ENCODE measurements at places on chromosomes 13 and 19.
A peak's percentile ranks its signal among the peaks of the same experiment; 100 is the strongest.

DNA sequence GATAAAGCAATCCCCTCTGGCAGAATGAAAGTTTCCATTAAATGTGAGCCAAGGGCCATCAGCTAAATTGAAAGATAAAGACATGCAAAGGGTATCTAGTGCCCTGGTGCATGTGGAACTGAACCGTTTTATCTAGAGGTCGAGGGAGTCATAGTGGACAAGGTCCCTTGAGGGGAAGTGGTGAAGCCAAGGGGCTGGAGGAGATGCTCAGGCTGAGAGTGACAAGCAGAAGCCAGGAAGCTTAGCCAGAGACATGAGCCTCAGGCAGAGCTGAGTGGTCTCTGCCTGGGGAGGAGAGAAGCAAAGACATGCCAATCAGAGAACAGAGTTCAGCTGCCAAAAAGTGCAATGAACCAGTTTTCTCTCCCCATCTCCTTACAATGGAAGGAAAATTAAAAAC, 68.1 kb upstream of the SLC10A2 start:
- no peak for DNase-seq

DNA sequence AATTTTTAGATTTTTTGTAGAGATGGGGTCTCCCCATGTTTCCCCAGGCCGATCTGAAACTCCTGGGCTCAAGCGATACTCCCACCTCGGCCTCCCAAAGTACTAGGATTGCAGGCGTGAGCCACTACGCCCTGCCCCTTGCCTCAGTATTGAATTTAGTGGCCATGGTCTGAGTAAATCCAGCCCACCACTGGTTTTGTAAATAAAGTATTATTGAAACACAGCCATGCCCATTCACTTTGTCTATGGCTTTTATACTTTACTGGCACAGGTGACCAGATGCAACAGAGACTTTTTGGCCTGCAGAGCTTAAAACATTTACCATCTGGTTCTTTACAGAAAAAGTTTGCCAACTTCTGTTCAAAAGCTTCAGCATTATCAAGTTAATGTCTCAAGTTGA, 143.8 kb downstream of the PTPRS start:
- no peak for DNase-seq

DNA sequence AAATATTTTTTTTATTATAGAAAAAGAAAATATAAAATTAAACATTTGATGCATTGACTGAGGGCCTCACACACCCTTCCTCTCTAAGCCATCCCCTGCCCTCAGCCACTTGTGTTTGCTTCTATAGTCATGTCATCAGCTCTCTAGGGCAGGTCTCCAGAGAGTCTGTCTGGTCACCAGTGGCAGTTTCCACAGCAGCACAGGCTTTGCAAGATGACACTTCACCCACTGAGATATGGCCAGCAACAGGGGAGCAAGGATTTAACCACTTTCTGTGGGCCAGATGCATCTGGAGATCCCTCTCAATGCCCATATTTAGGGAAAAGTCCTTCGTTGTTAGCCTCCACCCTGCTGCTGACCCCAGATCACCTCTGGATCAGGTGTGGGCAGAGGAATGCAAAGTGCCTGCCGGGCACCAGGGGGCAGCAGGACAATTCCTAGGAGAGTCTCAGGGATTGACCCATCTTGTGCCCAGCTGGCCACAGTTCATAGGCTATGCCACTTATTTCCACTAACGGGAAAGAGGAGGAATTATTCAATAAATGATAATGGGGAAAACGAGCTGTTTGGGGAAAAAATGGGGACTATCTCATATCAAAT, 4.8 kb downstream of the ABCC4 start:
- DNase-seq: no peak

DNA sequence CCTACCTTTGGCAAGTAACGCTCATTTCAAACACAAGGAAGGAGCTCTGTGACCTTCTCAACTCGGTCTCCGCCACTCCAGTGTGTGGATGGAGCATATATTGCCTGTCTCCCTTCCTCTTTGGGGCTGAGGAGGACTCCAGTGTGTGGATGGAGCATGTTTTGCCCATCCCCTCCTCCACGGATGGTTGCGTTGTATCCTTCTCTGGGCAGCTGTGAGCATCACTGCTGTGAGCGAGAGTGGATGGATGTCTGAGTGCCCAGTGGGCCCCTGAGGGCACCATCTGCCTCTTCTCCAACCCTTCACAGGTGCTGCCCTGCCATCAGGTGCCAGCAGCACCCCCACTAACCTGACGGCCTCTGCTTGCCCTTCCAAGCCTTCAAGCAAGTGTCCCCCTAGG, 186.2 kb downstream of the TEX29 start:
- DNase-seq: no peak

DNA sequence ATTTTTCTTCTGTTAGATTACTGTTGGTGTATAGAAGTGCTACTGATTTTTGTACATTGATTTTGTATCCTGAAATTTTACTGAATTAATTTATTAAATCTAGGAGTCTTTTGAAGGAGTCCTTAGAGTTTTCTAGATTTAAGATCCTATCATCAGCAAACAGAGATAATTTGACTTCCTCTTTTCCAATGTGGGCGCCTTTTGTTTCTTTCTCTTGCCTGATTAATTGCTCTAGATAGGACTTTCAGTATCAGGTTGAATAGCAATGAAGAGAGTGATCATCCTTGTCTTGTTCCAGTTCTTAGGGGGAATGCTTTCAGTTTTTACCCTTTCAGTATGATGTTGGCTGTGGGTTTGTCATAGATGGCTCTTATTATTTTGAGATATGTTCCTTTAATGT, 5.6 kb upstream of the CD33 start:
- peak; percentile 67 for DNase-seq

- DNase-seq: no peak
Observed at GRCh38 chr13:34391076-34391475, 551.0 kb upstream of the NBEA start.

GRCh38 chr13:73810647-73811046, 323.6 kb downstream of the KLF12 start:
- DNase-seq: no peak

- DNase-seq: peak; percentile 97
Observed at GRCh38 chr19:50728084-50728737, 5.0 kb downstream of the CLEC11A start.

DNA sequence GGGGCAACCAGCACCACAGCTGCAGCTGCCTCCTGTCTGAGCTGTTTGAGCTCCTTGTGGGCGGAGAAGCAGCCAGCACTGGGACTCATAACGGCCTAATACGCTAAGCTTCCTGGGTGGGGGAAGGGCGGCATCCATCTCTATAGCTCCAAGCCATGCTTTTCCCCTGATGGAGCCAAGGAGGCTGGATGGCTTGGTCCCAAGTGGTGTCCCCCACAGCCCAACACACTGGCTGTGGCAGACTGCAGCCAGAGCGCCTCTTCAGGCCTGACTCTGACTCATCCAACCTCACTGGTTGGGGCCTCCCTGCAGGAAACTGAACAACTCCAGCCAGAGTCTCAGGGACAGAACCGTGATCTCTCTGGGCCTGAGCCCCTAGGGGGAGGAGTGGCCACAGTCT, 537.3 kb downstream of the SUCLA2 start:
- peak; percentile 58 for DNase-seq

DNA sequence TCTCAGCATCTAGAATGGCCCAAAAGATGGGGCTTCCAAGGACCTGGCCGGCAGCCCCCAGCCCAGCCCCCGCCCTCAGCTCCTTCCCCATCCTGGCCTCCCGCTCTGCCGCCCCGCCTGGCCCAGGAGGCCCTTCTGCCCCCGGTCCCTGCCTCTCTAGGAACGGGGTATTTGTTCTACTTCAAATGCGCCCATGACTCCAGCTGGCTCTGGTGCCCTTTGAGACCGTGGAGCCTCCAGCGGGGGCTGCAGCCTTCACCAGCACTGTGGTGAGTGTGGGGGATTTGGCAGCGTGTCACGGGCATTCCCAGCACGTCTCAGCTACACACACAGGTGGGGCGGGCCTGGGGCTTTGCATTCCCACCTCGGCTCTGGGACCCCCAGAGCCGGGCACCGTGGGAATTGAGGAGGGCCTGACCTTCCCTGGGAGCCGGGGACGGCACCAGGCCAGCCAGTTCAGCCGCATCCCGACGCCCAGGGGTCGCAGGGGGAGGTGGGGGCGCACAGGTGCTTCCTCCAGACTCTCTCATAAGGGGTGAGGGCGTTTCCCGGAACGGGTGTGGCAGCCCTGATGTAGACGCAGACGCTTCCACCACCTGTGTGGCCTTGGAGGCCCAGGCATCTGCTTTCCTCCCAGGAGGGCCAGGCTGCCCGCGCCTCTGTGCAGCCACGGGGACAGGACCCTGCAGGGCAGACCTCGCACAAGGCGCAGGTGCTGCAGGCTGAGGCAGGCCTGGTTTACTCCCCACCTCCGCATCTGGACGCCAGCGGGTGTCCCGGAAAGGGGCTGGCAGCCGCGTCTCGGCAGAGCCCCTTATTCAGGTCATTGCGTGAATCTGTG, 947 bp downstream of the ATP4B start:
- no peak for DNase-seq

GRCh38 chr19:570251-570686, 2.1 kb upstream of the BSG start:
- DNase-seq: no peak

- DNase-seq: no peak
Observed at GRCh38 chr13:50928102-50928501, 18.5 kb downstream of the RNASEH2B start.

DNA sequence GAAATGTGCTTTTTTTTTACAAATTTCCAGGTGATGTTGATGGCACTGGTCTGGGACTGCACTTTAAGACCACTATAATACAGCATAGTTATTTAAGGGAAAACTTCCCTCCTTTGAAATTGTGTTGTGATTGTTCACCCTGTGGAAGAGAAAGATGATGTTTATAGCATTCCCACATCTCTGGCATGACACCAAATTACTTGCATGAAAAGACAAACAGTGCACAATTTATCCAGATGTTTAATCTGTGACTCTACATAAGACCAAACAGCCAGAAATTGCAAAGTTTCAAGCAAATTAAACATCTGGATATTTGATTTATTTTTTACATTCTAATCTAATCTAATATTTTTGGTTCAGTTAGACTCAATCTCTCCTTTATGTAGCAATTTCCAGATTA, 51.6 kb downstream of the UFM1 start:
- no peak for DNase-seq

- no peak for DNase-seq
Observed at GRCh38 chr13:105436943-105437342, 1098.5 kb downstream of the EFNB2 start.

DNA sequence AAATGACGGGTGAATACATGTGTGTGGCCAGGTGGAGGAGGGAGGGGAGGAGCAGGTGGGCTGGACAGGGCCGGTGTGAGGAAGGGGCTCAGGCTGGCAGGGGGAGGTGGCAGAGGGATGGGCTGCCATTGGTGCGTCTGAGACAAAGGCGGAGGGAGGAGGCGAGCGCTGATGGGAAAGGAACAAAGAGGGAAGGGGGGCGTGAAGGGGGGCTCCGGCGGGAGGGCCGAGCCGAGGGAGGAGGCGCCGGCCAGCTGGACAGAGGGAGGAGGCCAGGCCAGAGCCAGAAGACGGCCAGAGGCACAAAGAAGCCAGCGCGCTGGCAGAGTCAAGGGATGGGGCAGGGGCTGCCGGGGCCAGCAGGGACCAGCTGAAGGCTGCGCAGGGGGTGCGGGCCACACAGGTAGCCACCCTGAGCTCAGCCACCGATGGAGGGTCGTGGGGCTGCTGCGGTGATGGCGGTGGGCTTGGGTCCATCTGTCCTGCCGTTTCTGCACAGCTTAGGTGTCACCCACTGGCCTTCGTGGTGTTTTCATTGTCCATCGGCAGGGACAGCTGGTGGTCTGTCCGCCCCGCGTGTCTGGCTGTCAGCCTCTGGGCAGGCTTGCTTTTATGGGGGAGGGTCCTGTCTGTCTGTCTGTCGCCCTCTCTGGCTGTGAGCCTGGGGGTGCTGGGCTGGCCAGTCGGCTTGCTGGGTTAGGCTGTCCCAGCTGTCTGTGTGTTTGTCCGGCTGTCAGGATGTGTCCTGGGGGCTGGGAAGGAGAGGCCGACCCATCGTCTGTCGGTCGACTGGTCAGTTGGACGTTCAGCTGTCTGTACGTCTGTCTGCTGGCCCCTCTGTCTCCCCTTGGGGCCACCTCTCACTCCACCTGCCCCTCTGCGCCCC, 2.2 kb downstream of the APC2 start:
- no peak for DNase-seq

- DNase-seq: no peak
Observed at GRCh38 chr13:79398915-79399314, 7.1 kb downstream of the RBM26 start.

- DNase-seq: no peak
Observed at GRCh38 chr19:45752639-45753038, 16.4 kb downstream of the SIX5 start.

DNA sequence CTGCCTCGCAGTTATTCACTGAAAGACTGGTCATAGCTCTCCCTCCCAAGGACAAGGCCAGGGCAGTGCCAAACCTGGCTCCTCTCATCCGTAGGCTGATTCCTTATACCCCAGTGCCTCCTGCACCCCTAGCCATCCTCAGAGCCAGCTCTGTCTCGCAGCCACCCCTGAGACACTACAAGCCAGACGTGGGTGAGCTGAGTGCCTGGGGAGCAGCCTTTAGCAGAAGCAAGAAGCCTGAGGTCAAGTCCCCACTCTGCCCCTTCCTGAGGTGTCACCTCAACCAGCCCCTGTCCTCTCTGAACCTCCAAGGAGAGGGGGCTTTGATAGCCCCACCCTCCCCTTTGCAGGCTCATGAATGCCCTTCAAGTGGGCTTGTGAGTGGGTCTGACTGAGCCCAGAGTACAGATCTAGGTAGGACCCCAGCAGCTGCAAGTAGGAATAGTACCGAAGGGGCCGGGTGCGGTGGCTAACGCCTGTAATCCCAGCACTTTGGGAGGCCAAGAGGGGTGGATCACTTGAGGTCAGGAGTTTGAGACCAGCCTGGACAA, 14.8 kb upstream of the AKAP8L start:
- DNase-seq: no peak

GRCh38 chr19:31596751-31597150, 247.5 kb upstream of the TSHZ3 start:
- DNase-seq: no peak

DNA sequence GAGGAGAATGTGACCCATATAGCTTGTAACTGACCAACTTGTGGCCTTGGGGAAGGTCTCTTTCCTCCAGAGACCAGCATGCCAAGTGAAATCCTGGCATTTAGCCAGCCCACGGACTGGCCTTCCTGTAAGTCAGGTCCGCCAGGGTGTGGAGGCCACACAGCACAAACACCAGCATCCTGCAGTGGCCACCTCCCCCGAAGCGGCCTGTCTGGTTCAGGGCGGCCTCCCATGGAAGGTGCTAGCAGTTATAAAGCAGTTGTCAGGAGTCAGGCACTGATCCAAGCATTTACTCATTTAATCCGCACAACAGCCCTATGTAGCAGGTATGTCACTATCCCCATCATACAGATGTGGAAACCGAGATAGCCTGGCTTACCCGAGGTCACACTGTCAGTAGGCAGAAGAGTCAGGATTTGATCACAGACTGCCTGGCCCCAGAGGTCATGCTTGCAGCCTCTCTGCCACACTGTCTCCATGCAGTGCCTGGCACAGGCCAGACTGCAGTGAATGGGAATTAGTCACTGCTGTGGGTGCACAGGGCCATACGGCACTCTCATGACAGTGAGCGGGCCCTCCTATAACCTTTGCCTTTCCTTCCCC, 36.7 kb downstream of the CAPN12 start:
- DNase-seq: no peak

GRCh38 chr19:7904074-7905020, 670 bp downstream of the MAP2K7 start:
- DNase-seq: peak; percentile 17

Measured in Kasumi-1 (cell line).